ENCODE measurements at places on chromosomes 16 and 17. TPM values are rescaled to one million over a fixed set of nuclear protein-coding genes. Genes with fewer than 3 reads are reported as not detected.

DNA sequence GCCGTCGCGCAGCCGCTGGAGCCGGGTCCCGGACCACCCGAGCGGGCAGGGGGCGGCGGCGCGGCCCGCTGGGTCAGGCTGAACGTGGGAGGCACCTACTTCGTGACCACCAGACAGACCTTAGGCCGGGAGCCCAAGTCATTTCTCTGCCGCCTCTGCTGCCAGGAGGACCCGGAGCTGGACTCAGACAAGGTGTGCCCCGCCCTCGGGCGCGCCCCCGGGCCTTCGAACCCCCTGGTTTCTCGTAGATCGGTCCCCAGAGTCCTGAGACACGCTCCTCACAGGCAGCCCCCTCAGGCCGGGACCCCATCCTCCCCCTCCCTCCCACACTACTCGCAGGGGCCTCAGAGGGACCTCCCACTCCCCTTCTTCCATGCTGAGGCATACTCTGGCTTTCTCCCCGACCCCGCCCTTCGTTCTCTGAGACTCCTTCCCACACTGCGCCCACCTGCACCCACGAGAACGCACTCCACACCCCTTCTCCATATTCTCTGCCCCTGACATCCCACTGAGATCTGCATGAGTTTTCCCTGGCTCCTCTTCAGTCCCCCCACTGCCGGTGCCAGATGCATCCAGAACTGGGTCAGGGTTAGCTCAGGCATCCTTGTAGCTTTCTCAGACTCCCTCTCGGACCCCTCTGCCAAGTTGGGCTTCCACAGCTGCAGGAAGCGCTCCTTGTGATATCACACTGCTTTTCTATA, 523 bp downstream of the KCTD2 start:
- no peak for DNase-seq

DNA sequence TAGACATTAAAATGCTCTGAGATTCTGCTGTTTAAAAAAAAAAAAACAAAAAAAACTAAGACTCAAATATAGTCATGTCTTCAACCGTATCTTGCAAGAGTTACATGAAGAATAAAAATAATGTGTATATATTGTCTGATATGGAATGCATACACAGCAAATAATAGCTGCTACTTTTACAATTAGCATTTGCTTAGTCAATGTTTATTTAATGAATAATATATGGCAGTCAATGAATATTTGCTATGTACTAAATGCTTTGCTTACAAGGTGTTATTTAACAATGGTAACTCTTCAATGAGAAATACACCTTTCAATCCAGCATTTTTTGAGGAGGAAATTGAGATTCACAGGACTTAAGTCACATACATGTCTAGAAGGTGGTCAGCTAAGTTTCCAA, 718.8 kb upstream of the SOX9 start:
- no peak for DNase-seq

GRCh38 chr16:1212616-1213194, 12.4 kb downstream of the TPSG1 start:
- no peak for DNase-seq

- no peak for DNase-seq
Measured at GRCh38 chr16:58467905-58468304, 32.0 kb upstream of the NDRG4 start.

DNA sequence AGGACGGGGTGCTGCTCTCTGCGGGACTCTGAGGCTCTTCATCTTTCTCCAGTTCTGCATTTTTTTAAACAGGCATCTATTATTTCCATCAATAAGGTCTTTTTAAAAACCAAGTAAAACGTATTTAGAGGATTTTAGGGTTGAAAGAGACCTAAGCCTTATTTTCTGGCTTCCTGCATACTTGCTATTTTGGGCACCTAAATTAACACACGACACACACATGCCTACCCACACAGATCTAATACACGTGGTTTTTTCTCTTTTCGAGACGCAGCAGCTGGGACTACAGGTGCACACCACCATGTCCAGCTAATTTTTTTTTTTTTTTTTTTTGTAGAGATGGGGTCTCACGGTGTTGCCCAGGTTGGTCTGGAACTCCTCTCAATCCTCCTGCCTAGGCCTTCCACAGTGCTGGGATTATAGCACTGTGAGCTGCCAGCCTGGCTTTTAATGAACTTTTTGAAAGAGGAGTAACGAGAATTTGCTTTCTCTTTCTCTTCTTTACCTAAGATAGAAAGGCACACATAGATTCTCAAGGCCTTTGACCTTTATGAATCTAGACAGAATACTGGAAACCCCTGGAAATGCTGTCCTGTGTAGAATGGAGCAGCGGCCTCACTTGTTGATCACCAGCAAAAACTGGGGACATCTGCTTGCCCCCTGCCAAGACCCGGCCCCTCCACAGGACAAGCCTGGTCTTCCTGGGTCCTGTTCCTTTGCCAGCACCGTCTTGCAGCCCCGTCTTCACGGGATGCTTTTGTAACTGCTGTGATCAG, 13.8 kb downstream of the DNAAF8 start:
- DNase-seq: no peak

The RTN4RL1 gene
- total RNA-seq: 14.1 TPM

GRCh38 chr17:78324391-78325075, 35.3 kb downstream of the SOCS3 start:
- DNase-seq: no peak

- DNase-seq: no peak
Measured at GRCh38 chr17:82583720-82584234, 64.2 kb downstream of the FOXK2 start.

DNA sequence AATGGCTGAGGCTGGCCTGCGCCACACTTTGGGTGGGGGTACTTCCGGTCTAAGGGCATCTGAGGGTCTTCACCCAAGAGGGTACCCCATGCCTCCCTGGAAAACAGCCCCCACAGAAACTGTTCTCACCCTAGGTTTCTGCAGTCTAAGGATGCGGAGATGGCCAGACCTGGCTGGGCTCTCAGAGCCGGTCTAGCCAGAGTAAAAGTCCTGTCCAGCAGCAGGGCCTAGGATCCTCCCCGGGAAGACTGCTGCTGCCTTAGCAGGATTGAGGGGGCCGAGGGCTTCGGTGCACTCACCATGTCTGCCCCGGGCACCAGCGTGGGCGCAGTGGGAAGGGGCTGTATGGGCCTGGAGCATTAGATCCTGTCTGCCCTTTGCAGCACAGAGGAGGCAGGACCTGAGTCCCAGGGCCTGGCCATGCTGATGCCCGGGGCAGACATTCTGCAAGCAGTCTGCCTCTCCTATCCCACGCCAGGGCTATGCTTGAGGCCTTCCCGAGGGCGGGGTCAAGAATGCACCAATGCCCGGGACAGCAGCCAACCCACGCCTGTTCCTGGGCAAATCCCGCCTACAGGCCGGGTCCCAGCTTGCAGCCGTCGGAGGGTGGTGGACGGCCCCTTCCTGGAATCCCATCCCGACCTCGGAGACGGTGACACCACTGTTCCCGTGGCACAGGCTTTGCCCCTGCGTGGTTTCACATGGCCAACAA, 54.7 kb downstream of the CBFA2T3 start:
- no peak for DNase-seq
